ENCODE measurements at places on chromosomes 7 and 10.

- no peak for DNase-seq
These were observed 273.2 kb downstream of the CDK14 start for GRCh38 chr7:90869335-90869734.

DNA sequence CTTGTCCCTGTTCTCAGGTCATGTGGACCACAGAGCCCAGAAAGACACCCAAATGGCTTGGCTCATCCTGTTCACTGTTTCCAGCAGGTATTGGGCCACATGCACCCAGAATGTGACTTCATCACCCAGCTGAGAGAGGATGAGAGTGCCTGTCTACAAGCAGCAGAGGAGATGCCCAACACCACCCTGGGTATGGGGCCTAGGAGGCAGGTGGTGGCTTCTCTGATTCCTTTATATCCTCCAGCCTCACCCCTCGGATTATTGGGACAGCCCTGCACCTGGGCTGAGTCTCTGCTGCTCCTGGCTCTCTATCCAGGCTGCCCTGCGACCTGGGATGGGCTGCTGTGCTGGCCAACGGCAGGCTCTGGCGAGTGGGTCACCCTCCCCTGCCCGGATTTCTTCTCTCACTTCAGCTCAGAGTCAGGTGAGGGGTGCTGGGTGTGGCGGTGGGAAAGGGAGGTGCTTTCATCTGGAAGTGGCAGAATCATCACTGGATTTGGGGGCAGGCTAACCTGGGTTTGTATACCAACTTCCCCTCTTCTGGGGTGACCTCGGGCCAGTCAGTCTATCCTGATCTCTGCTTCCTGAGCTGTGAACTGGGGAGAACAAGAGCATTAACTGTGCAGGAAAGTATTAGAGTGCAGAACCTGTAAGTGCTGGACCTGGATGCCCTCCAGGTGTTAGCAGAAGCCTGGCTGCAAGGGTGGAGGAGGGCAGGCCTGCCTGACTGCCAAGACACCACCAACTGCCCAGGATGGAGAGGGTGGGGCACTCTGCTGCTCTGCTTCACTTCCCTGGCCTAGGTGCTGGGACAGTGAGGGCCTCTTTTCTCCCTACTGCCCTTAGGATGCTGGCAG lies 5.2 kb downstream of the GHRHR start:
- DNase-seq: no peak

GRCh38 chr10:79067241-79068202 lies 1.2 kb upstream of the ZMIZ1 start:
- peak; percentile 92 for DNase-seq

DNA sequence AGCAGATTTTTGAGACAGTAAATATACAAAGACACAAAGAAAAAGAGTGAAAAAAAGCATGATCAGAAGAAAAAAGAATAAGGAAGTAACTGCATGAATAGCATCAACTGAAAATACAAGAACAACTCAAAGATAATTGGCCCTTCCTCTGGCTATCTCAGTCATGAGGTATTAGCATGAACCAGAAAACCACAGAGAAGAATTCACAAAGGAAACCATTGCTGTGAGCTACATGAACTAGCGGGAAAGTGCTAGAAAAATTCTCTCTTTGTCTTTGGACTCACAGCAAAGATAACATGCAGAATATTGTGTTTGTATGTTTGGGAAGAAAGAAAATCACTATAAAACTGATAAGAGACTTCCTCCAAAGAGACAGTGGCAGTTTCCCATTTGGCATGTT lies 82.9 kb downstream of the SORCS1 start:
- no peak for DNase-seq

DNA sequence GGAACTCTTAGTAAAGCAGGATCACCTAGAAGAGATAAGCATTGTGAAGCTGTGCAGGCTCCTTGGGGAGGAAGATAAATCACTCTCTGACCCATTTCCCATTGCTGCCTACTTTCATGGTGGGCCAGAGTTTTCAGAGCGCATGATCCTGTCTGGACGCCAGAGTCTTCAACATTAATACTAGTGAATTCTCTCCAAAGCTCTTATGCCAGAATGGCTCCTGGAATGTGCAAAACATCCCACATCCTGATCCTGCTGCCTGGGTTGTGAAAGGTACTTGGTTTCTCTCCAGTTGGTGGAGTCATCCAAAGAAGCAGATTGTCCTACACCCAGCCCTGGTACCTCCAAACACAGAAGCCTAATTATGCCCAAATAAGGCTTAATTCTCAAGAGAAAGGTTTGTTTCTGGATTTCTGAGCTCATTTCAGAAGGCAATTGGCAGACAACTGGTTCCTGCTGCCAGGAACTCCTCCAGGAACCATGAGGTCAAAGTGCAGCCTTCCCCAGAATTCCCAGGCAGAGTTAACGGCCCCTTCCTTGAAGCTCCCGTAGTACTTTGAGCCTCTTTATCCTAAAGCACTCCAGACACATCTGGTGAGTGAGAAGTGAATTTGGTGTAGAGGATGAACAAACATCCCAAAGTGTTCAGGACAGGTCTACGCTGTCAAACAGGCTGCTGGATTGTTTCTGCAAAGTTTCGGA lies 495.2 kb downstream of the PLXNA4 start:
- no peak for DNase-seq

- DNase-seq: peak; percentile 17
These were observed 32.2 kb upstream of the TRIL start for GRCh38 chr7:28990200-28990960.

GRCh38 chr7:29038463-29038862 lies 80.3 kb upstream of the TRIL start:
- DNase-seq: peak; percentile 66

DNA sequence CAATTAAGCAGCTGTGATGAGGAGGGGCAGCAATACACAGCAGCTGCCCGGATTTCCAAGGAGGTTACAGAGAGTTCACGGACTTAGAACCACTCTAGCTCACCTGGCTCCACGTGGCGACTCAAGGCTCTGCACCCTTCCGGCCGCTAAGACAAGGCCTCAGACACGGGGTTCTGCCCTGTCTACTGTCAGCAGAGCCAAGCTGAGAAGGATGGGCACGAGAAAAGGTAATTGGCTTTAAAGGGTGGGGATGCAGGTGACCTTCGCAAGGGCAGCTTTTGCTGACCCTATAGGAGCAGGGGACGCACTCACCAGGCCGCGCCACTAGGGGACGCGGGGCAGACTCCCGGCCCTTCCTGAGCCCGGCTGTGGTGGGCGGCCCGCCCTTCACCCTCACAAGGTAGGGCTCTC lies 152.4 kb downstream of the KIF20B start:
- DNase-seq: no peak

GRCh38 chr10:90665905-90666662 lies 191.8 kb downstream of the HTR7 start:
- no peak for DNase-seq

DNA sequence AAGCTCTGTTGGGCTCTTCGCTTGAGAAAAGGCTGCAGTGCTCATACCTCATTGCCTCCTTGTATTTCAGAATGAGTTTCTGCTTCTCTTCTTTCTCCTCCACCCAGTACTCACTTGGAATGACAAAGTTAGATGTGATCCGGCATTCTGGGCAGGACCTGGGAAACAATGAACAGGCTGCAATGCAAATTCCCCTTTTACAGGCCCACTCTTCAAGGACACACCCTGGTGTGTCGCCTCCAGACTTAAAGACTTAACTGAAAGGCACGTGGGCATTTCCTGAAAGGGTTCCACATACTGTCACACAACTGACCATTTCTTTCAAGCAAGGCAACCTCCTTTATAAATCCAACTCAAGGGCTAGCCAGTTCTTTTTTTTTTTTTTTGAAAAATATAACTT lies 23.6 kb downstream of the MKRN1 start:
- DNase-seq: no peak

DNA sequence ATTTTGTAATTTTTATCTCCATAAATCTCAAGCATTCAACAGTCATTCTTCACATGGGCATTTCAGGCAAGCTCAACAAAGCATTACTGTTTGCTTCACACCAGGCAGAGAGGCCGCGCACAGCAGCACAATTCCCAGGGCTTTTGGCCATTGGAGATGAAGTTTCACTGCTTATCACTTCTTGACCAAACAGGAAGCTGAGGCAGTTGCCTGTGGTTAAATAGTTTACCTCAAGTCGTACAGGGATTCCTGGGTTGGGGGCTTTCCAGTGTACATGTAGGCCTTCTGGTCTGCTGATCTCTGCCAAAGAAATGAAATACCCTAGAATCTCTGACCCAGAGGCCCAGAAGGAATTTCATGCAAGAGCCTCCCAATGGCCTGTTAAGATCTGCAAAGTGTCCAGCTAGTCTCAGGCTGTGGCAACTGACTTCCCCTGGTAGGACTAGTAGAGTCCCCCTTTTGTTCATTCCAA lies 11.2 kb upstream of the PRDX3 start:
- peak; percentile 87 for DNase-seq

DNA sequence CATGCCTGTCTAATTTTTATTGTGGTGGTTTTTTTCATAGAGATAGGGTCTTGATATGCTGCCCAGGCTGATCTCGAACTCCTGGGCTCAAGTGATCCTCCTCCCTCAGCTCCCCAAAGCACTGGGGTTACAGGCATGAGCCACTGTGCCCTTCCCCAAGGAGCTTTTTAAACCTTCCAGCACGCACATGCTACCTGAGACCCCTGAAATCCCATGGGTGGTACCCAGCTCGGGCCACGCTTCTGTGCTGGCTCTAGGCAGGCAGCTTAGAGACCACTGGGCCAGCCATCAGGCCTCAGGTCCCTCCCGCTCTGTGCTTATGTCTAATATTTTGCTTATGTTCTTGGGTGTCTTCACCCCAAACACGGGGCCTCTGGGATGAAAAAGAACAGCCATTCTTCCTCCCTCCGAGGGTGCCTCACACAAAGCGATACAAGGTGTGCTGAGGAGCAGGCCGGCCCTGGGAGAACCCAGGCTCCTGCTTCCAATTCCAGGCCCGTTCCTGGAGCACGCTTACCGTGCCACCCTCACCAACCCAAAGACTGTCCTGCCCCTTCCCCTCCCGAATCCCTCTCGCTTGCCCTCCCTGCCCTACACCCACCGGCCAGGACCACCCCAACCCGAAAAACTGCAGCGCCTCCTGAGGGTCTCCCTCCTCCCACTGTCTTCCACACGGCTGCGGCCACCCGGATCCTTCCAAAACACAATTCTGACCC lies 10.9 kb downstream of the SPOCK2 start:
- no peak for DNase-seq

DNA sequence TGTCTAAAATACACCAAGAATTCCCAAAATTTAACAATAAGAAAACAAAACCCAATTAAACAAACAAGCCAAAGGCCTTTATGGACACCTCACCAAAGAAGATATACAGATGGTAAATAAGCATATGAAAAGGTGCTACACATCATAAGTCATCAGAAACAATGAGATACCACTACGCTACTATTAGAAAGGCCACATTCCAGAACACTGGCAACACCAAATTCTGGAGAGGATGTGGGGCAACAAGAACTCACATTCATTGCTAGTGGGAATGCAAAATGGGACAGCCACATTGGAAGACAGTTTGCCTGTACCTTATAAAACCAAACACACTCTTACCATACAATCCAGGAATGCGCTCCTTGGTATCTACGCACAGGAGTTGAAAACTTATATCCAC lies 291.4 kb downstream of the TNS3 start:
- no peak for DNase-seq

- no peak for DNase-seq
These were observed 49.7 kb downstream of the DNAJC12 start for GRCh38 chr10:67788028-67788886.

- DNase-seq: peak; percentile 63
These were observed 474.9 kb downstream of the KCNMA1 start for GRCh38 chr10:77162697-77163096.

DNA sequence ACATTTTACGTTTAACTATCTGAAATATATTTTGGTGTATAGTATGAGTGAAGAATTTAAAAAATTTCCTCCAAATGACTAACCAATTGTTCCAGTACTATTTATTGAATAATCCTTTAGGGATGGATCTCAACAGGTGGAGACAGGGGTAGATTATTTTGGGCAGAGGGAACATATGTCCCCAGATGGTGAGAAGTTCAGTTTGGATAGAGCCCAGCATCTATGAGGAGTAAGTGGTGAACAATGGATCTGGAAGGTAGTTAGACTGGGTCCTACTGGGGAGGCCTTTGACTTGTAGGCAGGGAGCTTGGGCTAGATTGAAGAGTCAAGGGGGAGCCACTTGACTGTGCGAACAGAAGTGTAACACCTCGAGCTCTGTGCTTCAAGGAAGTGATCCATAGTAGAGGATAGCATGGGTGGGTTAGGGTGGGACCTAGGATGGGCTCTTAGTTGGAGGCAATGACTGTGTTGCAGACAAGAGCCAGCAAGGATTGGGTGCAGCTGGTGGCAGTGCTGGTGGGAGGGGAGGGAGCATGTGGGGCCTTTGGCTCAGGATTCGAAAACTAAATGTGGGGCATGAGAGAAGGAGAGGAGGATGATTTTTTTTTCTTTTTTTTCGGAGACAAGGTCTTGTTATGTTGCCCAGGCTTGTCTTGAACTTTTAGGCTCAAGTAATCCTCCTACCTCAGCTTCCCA lies 3.9 kb upstream of the PURB start:
- DNase-seq: no peak

DNA sequence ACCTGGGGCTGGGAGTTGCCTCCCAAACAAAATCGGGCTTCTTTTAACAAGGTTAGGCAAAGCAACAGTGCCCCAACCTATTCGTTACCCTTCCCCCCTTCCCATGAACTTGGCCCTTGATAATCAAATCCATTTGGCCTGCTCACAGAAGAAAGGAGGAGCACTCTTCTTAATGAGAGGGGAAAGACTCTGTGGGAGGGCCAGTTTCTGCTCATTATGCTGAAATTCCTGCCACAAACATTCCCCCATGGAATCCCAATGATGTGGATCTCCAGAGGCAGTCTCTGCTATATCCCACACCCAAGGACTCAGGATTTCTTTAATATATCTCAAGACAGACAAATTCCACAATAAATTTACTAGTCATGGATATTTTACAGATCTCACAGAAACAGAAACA lies 43.0 kb downstream of the LSM5 start:
- DNase-seq: no peak

- no peak for DNase-seq
These were observed 5.9 kb upstream of the SGMS1 start for GRCh38 chr10:50629495-50630122.

All from mesenchymal stem cell (in vitro differentiated cells and primary cell).